ENCODE measurements at places on chromosomes 11 and 22. TPM values are rescaled to one million over a fixed set of nuclear protein-coding genes. Genes with fewer than 3 reads are reported as not detected.

DNA sequence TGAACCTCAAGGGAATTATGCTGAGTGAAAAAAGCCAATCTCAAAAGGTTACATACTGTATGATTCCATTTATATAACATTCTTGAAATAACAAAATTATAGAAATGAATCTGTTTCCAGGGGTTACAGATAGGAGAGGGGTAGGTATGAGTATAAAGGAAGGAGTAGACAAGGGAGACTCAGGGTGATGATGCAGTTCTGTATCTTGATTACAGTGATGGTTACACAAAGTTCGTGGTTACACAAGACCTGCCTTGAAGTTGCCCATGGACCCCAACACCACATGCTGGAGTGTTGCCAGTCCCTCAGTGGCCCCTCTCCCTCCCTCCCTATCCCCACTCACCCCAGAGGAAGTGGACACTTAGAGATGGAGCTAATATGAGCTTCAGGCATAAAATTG is 20.3 kb downstream of the STK33 start:
- no peaks in the 10 kb centered on the region for H3K27me3 ChIP-seq
- H3K36me3 ChIP-seq = no peaks in the 10 kb centered on the region
- H3K4me1 ChIP-seq = no peaks in the 10 kb centered on the region
- DNase-seq = no peak

- no peaks in the 10 kb centered on the region for H3K4me1 ChIP-seq
- no peak overlapping the region for H3K27ac ChIP-seq
- H3K4me3 ChIP-seq = no peak overlapping the region
- DNase-seq = no peak
- H3K36me3 ChIP-seq = no peaks in the 10 kb centered on the region
These were observed 880.0 kb downstream of the BRD1 start for GRCh38 chr22:48947636-48948035.

Gene HTR3B
- total RNA-seq = not detected

- no peak overlapping the region for H3K27ac ChIP-seq
- no peak for DNase-seq
- no peaks in the 10 kb centered on the region for H3K36me3 ChIP-seq
- no peak overlapping the region for H3K4me3 ChIP-seq
These were observed 5.3 kb downstream of the P2RY6 start for GRCh38 chr11:73277467-73277866.

- no peak overlapping the region for H3K27ac ChIP-seq
- H3K27me3 ChIP-seq = no peaks in the 10 kb centered on the region
- H3K4me1 ChIP-seq = no peaks in the 10 kb centered on the region
- H3K36me3 ChIP-seq = no peaks in the 10 kb centered on the region
- H3K4me3 ChIP-seq = no peak overlapping the region
These were observed 64.8 kb downstream of the LRRC4C start for GRCh38 chr11:41394521-41395195.

GRCh38 chr22:25484521-25485315 is 79.8 kb upstream of the GRK3 start:
- H3K4me1 ChIP-seq = no peaks in the 10 kb centered on the region
- H3K27me3 ChIP-seq = no peaks in the 10 kb centered on the region
- no peak overlapping the region for H3K27ac ChIP-seq
- no peak overlapping the region for H3K4me3 ChIP-seq

Gene OMP
- total RNA-seq = not detected

Gene RBM7
- 35.7 TPM for total RNA-seq

GRCh38 chr22:45511847-45512261 is 9.2 kb downstream of the FBLN1 start:
- no peaks in the 10 kb centered on the region for H3K4me1 ChIP-seq
- no peak overlapping the region for H3K27ac ChIP-seq
- H3K4me3 ChIP-seq = no peak overlapping the region
- H3K36me3 ChIP-seq = no peaks in the 10 kb centered on the region

Data from CD8-positive, alpha-beta memory T cell (primary cell).